ENCODE measurements at places on chromosomes 6 and 20.

GRCh38 chr6:167892835-167893815, 66.4 kb downstream of the AFDN start:
- DNase-seq: no peak

DNA sequence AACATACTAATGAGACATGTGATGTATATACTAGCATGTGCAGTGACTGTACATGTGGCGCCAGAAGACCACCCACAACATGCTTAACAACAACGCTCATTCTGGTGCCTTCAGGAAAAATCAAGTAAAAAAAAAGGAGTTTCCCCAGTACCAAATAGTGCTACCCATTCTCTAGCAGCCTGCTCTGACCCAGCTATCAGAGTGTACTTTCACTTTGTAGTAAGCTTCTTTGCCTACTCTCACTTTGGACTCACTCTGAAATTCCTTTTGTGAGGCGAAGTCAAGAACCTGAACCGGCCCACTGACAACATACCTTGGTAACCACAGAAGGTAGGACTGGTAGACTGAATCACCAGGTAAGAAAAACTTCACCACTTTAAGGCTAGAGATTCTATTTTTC, 1100.0 kb downstream of the GRIK2 start:
- DNase-seq: no peak

DNA sequence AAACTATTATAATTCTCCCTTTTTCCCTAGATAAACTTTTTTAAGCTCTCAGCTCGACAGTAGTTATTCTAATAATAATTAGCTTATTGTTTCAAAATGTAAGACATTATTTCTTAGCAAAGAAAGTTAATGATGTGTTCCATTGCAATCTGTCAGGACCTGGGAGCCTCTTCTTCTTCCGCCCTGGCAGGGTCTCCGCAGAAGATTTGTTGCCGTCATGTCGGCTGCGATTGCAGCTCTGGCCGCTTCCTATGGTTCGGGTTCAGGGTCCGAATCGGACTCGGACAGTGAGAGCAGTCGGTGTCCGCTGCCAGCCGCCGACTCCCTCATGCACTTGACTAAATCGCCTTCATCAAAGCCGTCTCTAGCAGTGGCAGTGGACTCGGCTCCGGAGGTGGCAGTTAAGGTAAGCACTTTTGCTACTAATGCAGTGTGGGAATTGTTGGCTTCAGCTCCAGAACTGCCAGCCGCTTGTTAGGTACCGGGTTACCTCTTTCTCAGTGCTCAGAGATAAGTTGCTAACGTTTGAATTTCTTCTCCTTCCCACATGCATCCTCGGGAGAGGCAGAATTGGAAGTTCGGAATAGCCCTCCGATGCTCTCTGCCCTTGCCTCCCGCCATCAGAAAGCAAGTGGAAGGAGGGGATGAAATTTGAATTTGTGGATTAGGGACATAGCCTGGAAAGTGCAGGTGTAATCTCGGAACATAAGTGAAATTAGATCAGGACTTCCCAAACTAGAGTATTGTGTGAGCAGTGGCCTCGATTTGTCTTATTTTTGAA, at the start of gene CDC40:
Gene CDC40, plus strand, starts transcription at position 200 of the 781 bp plus-strand sequence. Its CDS starts 18 bp downstream, at position 218.
- DNase-seq: peak; percentile 91

GRCh38 chr6:168837254-168838036, 396.5 kb downstream of the SMOC2 start:
- DNase-seq: no peak

DNA sequence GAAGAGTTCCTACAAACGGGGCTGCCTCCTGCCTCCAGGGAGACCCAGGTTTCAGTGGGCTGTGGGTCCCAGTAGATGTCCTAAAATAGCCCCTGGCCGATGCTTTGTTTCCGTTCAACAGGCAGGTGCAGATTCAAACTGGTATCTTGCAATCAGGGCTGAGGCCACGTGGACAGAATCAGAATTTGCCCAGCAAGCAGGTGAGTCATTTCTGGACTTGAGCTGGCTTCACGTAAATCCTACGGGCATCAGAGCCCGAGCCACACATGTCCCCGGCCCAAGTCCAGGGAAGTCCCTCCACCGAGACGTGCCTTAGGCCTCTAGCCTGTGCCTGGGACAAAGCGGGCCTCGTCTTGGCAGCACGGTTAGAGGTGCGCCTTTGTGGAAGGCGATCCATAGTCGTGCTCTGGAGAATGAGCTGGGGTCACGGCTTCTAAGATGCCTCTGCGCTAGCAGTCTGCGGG, 101.6 kb upstream of the FRMD1 start:
- no peak for DNase-seq

GRCh38 chr20:37189416-37190016, 10.2 kb upstream of the MROH8 start:
- no peak for DNase-seq

DNA sequence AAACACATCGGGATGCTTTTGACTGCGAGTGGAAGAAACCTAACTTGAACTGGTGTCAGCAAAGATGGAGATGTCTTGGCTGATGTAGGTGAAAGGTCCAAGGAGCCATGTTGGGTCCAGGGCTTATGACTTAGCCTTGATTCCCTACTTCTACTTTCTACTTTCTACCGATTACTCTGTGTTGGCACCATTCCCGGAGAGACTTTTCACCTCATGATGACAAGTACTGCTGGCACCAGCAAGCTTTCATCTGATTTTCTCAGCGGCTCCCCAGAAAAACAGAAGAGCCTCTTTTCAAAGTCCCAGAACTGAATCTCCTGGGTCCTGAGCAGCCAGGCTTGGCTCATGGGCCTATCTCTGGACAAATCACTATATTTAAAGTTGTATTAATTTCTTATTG, 4.9 kb upstream of the EDN3 start:
- DNase-seq: no peak

DNA sequence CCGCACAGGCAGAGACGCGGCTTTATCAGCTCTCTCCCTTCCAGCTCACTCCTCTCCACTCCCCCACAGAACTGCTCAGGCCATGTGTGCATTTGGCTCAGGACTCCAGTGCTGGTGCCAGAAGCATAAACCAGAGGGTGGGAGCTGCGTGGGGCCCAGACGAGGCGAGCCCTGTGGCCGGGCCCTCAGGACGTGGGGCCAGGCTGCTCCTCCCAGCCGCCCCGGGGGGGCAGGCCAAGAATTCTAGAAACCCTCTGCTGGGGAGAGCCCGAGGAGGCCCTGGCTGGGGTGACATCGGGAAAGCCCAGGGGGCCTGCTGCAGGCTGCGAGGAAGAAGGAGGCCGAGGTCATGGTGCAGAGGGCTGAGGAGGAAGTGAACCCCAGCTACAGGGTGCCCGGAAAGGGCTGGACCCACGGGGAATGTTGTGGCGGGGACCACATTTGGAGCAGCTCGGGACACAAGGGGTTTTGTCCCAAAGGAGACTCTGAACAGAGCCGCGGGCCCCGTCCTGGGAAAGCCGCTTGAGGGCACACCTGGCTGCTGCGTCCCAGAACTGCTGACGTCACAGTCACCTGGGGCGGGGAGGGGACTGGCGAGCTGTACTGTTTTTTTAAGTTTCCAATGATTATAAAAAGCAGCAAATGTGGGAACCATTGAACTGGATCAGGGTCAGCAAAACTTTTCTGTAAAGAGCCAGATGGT, 107.1 kb downstream of the BANF2 start:
- no peak for DNase-seq

- no peak for DNase-seq
These were observed 11.5 kb upstream of the NFATC2 start for GRCh38 chr20:51553897-51554486.

DNA sequence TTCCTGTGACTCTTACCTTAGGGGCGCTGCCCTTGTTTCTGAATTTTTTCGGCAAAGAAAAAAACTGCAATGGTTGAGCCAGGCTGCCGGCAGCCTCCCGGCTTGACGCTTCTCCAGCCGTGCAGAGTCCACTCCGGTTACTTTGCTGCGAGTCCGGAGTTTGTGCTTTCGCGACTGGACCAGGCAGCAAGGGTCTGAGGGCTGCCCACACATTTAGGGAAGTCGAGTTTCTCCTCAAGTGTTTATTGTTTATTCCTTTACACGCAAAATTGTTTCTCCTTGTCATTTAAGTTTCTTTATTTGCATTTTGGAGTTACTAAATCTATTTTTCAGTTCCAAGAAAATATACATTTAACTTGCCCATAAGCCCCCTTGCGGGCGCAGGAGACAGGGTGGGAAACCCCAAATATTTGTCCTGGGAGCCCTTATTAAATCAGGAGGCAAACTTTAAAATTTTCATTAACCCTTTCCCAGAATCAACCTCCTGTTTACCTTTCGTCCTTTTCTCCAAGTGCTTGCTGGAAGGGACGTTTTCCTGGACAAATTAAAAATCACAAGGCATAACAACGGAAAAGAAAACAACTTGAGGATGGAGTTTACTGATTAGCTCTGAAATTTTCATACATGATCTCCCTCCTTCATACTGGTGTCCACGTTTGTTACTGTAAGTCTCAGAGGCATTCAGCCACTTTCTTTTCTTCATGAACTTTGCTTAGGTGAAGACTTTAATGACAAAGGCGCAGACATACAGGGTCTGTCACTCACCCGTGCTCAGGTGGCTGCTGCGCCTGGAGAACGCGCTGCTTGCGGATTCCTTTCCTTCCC, 1.7 kb upstream of the PDE10A start:
- DNase-seq: no peak

GRCh38 chr20:63966172-63966943, 3.4 kb downstream of the ZNF512B start:
- DNase-seq: no peak

DNA sequence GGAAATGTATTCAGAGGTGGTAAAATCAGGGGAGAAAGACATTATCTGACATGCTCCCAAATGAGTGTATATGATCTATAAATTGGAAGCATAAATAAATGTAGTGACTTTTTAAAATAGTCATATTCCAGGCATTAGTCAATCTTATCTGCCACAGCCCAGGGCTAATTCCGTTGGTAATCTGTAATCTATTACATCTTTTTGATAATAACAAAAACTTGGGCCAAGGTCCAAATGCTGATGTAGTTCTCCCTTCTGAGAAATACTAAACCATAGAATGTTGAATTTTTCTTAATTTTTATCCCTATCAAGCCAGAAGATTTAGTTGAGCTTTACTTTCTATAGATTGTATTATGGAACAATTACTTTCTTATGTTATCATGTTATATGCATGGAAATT, 1279.8 kb downstream of the EPHA7 start:
- DNase-seq: no peak

DNA sequence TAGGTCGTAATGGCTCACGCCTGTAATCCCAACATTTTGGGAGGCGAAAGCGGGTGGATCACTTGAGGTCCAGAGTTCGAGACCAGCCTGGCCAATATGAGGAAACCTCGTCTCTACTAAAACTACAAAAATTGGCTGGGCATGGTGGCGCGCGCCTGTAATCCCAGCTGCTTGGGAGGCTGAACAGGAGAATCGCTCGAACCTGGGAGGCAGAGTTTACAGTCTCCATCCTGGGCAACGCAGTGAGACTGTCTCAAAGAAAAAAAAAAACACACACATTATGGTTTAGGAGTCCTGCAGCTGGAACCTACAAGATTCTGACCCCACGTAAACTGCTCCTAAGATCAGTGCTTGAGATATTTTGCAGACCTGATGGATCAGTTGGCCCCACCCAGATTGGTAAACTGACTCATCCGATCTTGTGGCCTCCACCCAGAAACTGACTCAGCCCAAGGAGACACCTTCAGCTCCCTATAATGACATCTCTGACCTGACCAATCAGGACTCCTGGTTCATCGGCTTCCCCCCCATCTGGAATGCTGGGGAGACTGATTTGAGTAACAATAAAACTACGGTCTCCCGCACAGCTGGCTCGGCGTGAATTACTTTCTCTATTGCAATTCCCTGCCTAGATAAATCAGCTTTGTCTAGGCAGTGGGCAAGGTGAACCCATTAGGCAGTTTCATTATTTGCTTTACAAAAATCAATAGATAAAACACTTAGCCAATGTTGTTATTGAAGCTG, 96.2 kb upstream of the BTN3A2 start:
- DNase-seq: no peak

DNA sequence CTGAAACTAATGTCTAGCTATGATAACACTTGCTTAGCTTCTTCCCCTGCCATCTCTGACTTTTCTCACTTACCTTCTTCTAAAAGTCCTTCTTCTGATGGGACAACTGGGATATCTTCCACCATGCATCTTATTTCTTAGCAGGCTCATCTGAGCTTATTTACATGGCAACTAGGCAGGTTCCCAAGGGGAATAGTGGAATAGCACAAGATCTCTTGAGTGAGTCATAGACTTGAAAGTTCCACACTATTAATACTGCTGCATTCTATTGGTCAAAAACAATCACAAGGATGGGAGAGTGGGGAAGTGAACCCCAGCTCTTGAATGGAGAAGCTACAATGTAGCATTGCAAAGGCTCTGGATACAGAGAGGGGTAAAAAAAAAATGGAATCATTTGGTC, 142.1 kb downstream of the HAO1 start:
- DNase-seq: no peak

DNA sequence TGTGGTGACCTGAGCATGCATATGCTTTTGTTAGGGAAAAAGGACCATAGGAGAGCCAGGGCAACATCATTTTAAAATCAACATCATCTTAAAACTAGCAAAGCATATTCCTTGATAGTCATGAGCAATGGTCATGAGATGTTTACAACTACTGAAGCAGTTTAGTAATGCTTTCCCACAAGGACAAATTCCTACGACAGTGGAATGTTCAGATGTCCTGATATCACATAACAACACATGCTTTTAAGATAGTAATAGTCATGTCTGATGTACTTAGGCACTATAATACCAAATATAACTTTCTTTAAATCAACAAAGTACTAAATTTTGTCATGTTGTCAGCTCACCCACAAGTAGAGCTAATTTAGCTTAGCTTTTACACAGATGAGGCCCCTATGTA, 370.3 kb downstream of the HTR1B start:
- DNase-seq: no peak

DNA sequence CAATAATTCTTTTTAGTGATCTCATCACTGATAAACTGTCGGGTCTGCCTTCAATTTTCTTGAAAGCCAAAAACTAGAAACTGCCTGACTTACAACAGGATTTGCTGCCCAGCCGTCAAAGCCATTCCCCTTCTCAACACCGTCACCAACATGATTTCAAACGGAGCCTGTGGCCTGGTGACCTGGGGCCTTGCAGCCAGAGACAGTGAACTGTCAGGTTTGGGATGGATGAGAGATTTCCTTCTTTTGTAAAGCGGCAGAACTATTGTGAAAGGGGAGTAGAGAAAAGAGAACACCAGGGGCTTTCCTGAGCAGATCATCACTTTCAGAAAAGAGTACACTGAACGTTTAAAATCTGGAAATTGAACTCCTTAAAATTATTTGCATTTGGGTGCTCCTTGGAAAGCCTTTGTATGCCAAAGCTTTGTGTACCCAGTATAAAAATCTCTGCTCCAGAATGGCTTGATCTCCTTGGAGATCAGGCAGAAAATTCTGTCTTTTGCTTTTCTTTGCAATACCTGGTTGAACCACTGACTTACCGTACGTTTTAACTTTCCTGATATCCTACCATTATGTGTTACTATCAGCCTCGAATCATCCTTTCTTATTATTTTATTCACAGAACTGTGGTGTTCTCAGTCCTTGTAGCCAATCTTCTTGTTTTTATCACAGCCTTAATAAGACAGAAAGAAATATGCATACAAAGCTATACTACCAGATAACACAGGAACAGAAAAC, 125.2 kb downstream of the PACRG start:
- DNase-seq: no peak

DNA sequence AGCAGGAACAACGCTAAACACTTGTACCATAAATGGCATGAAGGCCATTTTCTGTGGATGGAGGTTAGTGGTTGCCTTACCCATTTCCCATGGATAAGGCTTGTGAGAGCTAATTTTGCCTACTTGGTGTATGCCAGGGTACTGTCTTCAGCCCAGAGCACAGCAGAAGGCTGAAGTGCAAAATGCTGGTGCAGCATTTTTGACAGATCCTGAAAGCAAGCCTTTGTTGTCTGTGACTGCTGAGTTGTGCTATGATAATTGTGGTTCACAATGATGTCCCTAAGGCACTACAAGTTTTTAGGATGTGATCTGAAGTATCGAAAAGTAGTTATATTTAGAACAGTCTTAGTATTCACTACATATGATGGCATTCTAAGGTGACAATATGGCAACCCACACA, 14.7 kb upstream of the HMGN3 start:
- no peak for DNase-seq
